ENCODE measurements at places on chromosomes 3 and 15. TPM values are rescaled to one million over a fixed set of nuclear protein-coding genes. Genes with fewer than 3 reads are reported as not detected.

DNA sequence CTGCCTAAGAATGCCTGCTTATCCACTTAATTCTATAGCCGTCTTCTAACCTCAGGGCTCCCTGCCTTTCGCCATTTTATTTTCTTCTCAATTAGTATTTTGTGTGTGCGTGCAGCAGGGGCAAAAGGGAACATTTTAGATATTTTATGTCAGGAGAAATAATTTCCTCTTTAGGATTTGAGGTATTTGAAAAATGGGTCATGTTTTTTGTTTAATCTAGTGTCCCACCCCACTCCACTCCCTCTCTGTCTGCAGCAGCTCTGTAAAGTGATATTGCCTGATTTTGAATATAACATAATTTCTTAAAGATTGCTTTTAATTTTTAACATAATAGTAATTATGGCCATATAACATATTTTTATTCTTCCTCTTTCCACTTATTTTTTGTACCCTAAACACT, 593.2 kb upstream of the DPPA4 start:
- no peak overlapping the region for H3K4me3 ChIP-seq
- no peaks in the 10 kb centered on the region for H3K4me1 ChIP-seq
- no peak for DNase-seq

DNA sequence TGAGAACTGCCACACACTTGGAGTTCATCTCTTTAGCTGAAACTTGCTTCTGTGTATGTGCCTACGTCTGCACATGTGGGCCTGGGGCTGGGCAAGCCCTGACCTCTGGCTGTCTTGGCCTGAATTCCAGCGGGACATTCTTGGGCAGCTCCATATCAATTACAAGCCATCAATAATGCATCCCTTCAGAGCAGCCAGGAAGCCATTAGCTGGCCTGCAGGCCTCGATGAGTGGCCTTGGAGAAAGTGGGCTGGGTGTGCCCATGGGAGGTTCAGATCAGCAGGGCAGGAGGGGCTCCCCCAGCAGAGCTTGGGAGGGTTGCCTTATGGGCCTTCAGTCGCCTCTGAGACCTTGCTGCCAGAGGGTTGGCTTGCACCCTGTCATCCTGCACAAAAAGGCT, 124.1 kb downstream of the ETFA start:
- peaks cover 11% of the 10 kb centered on the region for H3K27me3 ChIP-seq
- H3K4me3 ChIP-seq, result no peak overlapping the region
- peaks cover 18% of the 10 kb centered on the region for H3K4me1 ChIP-seq
- DNase-seq, result no peak
- peaks cover 12% of the 10 kb centered on the region for H3K36me3 ChIP-seq

DNA sequence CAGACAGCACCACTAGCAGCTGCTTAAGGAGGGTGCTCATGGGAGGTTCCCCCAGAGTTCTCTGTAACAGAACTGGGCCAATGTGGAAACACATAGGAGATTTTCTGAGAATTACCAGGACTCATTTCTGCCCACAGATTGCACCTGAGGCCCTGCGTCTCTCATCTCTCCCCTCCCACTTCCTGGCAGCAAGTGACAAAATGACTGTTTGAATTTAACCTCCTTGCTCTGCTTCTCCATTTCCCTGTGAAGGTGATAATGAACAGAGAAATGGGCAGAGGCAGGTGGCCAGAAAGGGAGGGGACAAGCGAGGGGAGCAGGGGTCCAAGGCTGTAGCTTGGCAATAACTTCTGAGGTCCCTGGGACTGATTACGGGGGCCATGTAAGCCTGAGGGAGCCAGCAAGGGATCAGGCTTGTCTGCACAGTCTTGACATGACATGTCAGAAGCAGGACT, 8.0 kb downstream of the EPHB1 start:
- H3K27ac ChIP-seq, result no peak overlapping the region
- H3K27me3 ChIP-seq, result peaks cover 4% of the 10 kb centered on the region
- DNase-seq, result no peak
- no peak overlapping the region for H3K4me3 ChIP-seq
- H3K36me3 ChIP-seq, result no peaks in the 10 kb centered on the region

GRCh38 chr3:43496740-43497375, 125.0 kb downstream of the ANO10 start:
- DNase-seq, result no peak
- H3K4me1 ChIP-seq, result no peaks in the 10 kb centered on the region
- H3K27ac ChIP-seq, result no peak overlapping the region

CACNA1D gene
- 14.1 TPM for total RNA-seq

Data from spinal cord (tissue), 10 donors.